ENCODE measurements at places on chromosomes 3 and 15.
A peak's percentile ranks its signal among the peaks of the same experiment; 100 is the strongest.

- no peak for DNase-seq
Measured at GRCh38 chr3:47421741-47422649, 41.2 kb downstream of the PTPN23 start.

- DNase-seq = peak; percentile 85
Measured at GRCh38 chr3:32438596-32439344, 47.1 kb downstream of the CMTM7 start.

DNA sequence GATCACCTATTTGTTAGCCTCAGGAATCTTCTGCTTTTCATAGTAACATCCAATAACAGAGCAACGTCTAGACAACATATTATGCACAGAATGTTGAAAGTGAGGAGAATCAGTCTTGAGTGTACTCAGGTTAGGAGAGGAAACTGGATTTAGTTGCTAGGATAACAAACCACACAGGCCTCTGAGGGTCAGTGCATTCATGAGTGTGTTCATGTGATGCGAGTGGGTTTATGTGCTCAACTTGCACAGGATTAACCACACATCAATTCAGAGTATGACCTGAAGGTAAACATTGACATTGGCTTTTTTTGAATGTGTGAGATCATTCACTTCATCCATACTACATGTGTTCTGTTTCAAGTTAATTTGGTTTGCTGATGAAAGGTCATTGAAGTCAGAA lies 287.6 kb downstream of the DIPK2A start:
- no peak for DNase-seq

DNA sequence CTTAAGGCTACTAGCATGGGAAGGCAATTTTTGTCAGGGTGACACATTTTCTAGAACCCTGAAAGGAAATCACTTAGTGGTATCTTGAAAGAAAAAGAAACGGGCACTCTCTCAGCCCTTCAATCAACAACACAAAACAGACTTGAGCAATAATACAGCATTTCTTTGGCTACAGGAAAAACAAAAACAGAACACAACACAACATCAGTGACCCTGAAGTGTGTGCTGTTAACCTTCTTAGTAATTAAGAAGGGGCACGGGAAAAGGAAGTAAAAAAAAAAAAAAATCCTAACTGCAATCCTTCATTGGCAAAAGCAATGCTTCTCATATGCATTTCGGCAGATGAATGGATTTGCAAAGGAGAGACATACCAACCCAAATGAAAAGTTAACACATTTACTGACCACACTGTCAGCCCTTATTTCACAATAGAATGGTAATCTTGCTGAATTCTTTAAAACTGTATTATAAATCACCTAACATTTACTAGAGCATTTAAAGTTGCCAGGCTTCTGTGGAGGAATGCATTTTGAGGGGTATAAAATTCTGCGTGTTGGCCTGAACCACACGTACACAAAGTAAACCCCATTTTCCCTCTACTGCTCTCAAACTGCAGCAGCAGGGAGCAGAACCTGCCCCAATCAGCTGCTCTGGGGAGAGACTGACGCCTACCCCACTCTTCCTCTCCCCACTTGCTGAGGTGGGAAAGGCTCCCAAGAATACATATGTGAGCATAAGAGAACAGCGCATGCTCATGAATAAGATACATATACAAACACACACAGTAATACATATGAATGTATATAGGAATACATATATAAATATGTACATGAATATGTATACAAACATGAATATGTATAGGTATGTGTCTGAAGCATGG lies 198.5 kb downstream of the FOXP1 start:
- peak; percentile 87 for DNase-seq

DNA sequence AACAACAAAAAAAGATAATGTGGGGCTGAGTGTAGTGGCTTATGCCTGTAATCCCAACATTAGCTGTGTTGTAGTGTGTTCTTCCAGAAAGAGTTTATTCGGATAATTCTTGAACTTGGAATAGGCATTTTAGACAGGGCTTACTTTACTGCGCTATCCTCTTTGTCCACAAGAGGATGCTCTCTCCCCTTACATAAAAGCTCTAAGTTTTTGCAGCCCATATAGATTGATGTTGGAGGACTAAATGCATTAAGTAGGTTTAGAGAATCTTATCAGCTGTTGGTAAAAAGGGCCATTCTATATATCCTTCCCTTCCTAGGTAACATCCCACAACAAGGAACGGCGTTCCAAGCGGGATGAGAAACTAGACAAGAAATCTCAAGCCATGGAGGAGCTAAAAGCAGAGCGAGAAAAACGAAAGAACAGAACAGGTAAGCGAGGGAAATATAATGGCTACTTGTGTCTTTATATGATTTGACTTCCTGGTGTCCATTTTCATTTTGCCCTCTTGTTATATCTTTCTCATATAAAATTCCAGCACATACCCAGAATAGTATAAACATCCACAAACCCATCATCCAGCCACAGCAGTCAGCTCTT lies 27.8 kb upstream of the ITPKA start:
- DNase-seq = peak; percentile 77

- DNase-seq = no peak
Measured at GRCh38 chr3:130907500-130907899, 13.6 kb downstream of the ATP2C1 start.

DNA sequence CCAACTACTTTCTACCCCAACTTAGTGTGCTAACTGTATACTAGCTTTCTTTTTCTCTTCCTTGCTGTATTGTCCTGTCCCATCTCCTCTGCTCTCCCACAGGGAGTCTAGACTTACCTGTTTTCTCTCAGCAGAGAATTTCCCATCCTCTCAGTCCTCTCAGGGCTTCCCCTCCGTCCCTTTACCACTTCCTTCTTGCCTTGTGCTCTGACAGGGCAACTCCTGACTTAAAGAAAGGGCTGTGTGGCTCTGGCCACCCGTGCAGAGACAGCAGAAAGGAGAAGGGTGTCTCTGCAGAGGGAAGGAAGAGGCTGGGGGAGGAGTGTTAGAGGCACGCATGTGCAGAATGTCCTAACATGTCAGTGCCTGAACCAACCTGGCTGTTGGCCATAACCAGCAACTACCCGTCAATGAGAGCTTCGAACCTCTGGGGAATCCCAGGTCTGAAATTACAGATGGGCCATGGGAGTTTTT lies at the start of gene GCSAM:
Gene GCSAM (minus strand): TSS at position 274 of the 474 bp plus-strand sequence. CDS start 128 bp downstream, at position 146.
- DNase-seq = no peak

All from brain (organoid and tissue), 16 donors.